ENCODE measurements at places on chromosomes 1 and 21.

DNA sequence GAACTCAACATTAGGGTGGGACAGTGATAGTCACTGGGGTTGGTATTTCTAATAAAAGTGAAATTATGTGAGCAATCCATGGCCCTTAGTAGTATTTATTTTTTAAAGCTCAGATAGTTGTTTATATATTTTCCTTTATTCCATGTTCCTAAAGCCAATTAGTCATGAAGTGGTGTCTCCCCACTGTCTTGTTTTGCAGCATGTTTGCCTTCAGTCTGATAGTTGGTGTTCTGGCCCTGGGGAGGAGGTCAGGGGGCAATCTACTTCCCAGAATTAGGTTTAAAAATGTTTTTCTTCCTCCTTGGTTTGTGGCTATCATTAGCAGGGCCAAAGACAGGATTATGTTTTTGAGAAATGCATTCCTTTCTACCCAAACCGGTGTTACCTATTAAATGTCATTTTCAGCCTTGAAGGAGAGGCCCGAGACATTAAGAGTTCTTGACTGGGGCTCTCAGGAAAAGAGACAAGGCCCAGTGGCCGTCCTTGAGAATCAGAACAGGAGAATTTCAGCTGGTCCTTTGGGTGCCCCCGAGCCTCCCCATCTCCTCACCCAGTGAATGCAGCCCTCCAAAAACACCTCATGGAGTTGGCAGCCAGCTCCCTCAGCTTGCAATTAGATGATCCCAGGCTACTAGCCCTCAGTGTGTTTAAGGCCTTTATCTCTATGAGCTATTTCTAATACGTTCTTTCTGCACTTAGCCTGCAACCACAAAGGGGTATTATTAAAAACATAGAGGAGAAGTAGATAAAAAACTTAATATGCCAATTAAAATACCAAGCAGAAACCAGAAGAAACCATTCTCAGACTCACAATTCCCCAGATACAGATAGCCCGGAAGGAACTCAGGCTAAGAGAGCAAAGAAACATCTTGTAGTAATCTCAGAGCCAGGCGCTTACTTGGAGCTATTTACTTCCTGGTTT, 71.3 kb upstream of the NGF start:
- DNase-seq, result no peak

DNA sequence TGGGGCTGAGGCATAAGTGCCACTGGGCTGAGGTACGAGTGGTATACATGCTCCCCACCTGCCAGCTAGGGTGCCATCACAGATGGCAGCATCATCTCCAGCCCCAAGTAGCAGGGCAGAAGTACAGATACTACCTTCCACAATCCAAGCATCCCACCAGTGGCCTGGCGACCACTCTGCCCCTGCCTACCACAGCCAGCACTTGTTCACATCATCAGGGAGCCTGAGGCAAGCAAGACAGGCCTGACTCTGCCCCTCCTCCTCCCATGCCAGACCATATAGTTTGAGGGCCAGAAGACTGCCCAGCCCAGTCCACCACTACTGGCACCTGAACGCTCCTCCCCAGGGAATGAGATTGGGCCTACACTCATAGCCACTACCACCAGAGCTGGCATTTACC, 84.6 kb downstream of the SPATA6 start:
- no peak for DNase-seq

- no peak for DNase-seq
Measured at GRCh38 chr1:229819091-229819490, 193.0 kb downstream of the URB2 start.

GRCh38 chr1:77170687-77171086, 48.5 kb downstream of the PIGK start:
- DNase-seq, result no peak

DNA sequence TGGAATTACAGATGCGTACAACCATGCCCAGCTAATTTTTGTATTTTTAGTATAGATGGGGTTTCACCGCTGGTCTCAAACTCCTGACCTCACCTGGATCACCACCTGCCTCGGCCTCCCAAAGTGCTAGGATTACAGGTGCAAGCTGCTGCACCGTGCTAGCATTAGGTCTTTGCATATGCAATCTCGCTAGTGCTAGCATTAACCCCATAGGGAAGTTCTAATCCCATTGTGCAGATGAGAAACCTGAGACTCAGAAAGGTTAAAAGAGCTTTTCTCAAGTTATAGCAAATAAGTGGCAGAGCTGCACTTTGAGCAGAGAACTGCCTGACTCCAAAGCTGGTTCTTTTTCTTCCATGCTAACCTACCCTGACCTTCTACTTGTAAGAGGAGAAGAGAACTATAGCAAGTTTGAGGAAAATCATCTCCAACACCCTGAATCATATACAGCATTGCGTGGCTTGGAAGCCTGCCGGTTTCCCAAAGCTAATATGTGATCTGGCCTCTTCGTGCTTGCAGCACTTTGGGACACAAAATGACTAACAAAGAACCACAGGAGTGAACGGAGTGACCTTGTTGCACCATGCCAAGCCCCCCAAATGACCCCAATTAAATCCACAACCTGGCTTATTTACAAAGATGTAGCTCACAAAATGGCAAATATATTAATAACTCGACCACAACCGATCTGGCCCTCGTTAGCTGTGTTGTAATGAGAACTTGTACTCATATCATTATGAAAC, 185.1 kb downstream of the TM2D1 start:
- no peak for DNase-seq

DNA sequence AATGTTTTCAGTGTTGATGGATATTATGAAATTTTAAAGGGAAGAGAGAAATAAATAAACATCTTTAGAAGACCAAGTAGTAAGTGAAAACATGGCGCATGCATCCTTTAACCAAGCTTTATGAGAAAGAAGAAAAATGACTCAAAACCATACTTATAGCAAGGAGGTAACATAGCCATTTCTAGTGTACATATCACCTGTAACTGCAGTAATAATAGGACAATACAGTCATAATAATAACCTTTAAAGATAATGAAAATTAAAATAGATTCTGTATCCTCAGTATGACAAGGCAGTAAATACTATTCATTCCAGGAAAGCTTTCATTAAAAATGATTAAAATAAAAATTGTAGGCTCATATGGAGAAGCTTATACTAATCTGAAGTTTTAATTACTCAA, 141.2 kb downstream of the COL24A1 start:
- DNase-seq, result no peak

DNA sequence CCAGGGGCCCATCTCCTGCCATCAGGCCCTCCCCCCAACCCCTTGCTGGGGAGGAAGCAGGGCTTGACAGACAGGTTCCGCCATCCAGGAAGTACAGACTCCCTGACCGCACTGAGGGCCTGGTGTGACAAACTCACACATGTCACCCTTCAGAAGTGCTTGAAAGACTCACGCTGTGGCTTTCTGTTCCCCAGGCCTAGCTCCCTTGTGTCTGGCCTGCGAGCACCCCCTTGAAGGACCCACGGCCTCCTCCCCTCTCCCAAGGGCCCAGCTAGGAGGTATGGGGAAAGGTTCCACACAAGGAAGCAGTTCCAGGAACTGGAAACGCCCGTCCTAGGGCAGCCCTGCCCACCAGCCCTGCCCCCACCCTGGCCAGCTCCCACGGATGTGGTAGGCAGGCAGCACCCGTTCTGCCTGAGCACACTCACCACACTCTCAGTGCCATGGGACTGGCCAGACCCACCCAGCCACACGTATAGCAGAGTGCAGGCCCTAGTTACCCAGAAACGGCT, 26.7 kb downstream of the SLC2A1 start:
- DNase-seq, result peak; percentile 54

- DNase-seq, result no peak
Measured at GRCh38 chr1:998745-998994, 1.2 kb downstream of the HES4 start.

GRCh38 chr1:246069581-246069980, 437.5 kb downstream of the SMYD3 start:
- DNase-seq, result no peak

DNA sequence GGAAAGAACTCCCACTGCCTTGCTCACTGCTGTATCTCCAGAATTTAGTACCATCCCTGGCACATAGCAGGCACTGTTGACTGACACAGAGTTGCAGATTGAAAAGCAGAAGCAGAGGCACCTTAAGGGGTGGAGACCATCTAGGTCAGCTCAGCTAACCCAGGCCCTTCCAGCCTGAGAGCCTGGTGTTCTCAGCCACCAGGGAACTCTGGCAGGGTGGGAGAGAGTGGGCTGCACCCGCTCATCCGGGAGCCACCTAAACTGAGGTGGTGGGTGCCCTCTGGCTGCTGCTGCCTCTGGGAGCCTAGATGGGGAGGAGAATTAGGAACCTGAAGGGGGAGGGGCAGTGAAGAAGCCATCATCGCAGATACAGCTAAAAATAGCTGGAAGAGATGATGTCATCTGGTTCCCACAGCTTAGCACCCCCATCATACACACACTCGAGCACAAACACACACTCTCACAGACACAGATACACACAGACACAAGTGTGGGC, 1.5 kb upstream of the TSPAN1 start:
- no peak for DNase-seq

DNA sequence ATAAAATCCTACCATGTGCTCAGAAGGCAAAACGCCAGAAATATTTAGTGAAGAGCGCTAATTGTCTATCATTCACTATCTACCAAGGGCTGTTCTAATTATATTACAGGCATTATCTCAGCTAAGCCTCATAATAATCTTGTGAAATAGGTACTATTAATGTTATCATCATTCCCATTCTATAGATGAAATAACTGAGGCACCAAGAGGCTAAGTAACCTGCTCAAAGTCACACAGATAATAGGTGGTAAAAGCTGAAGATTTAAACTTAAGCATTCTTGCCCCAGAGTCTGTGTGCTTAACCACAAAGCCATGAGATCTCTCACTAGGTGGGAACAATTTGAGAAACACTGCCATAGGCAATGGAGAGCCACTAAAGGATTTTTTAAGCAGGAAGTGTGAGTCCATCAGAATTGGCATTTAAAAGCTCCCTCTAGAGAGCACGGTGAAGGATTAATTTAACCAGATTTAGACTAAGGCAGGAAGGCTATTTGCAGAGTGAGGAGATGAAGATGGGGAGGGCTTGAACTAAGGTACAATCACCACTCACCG, 1.7 kb upstream of the SMAP2 start:
- no peak for DNase-seq

DNA sequence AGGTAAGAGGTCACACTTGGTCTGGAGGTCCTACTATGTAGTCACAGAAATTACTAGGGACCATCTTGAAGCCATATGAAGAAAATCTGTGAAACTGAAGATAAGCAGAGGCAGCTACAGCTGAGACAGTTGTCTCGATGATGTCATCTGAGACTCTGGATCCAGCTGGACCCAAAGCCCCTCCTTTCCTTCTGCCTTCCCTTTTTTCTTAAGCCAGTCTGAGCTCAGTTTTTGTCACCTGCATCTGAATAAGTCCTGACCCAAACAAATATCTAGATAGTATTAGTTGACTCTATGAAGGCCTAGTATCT, 143.3 kb downstream of the ETS2 start:
- no peak for DNase-seq

GRCh38 chr1:201681375-201681774, 142.4 kb downstream of the NAV1 start:
- DNase-seq, result no peak

DNA sequence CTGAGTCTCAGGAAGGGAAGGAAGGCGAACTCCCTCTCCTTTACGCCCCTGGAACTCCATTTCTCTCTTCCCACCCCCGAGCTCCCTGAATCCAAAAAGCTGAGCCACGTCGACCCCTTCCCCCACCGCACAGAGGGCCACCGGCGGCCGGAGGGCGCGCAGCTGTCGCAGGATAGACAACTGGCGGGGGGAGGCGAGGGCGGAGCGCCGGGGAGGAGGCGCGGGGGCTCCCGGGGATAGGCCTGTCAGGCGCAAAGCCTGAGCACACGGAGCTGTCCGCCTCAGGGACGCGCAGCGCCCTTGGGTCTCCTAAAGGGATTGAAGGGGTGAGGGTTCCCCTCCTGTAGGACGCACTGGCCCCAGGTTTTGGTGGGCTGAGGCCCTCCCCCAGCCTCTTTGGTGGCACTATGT, 752 bp upstream of the ACTA1 start:
- no peak for DNase-seq

DNA sequence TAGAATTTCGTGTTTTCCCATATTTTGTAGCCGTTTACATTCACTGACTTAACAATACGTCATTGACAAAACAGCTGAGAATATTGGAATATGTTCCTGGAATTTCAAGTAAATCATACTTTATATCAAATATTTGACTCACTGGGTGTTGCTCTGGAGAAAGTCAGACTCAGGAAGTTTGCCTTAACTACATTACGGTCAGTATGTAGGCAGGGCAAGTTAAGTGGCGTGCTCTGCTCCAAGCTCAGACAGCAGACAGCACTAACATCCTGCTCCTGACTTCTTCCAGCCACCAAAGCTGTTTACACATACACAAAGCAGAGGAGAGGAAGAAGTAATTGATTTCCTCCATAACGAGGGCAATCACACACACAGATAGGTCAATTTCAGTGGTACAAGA, 414.6 kb downstream of the LRRIQ3 start:
- no peak for DNase-seq

DNA sequence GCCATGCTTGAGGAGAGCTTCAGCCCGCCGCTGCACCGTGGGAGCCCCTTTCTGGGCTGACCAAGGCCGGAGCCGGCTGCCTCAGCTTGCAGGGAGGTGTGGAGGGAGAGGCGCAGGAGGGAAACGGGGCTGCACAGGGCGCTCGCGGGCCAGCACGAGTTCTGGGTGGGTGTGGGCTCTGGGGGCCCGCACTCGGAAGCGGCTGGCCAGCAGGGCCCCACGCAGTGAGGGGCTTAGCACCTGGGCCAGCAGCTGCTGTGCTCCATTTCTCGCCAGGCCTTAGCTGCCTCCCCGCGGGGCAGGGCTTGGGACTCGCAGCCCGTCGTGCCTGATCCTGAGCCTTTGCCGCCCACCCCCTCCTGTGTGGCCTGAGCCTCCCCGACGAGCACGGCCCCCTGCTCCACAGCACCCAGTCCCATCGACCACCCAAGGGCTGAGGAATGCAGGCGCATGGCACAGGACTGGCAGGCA, 1554.0 kb downstream of the KCNT2 start:
- DNase-seq, result no peak

DNA sequence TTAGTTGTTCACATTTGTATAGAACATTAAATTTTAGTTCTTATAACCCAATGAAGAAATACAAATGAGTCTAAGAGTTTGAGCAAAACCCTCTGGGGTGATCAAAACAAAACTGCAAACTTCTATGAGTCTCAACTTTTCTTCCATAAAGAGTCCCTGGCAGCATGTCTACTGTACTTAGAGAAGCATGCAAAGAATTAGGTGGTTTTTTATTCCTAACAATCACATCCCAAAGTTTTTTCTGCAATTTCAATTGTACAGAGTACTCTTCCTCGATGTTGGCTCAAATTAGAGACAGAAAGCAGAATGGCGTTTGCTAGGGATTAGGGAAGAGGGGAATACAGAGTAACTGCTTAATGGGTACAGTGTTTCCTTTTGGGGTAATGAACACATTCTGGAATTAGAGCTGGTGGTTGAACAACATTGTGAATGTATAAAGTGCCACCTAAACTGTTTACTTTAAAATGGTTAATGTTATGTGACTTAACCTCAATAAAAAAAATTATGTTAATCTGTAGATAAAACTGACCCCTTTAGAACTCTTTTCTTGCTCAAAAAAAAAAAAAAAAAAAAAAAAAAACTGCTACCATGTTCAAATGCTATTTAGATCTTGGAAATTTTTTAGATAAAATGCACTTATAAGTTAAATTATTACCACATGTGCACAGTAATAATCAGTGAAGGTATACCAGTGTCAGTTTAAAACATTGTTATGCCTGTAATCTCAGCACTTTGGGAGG, 4.8 kb downstream of the RC3H1 start:
- DNase-seq, result no peak

All from activated T-helper 1 cell treated with anti-CD3 and anti-CD28 coated beads, Interleukin-2, amount 50 U/mL, for 16 hours (primary cell).